ENCODE measurements at places on chromosomes 13 and 19. TPM values are rescaled to one million over a fixed set of nuclear protein-coding genes. Genes with fewer than 3 reads are reported as not detected.

Gene MAMSTR
- total RNA-seq, result 1.9 TPM

Gene CRLF1
- 4.4 TPM for total RNA-seq

Gene BRME1
- 7.7 TPM for total RNA-seq

Gene ZNF541
- not detected for total RNA-seq

Gene SLC17A7
- total RNA-seq, result 0.18 TPM

GRCh38 chr19:45826934-45827333, 11.8 kb upstream of the RSPH6A start:
- DNase-seq, result no peak
- H3K27me3 ChIP-seq, result no peaks in the 10 kb centered on the region
- H3K27ac ChIP-seq, result no peak overlapping the region
- no peaks in the 10 kb centered on the region for H3K4me1 ChIP-seq
- peaks cover 86% of the 10 kb centered on the region for H3K36me3 ChIP-seq

GRCh38 chr19:33329736-33330135, 27.4 kb upstream of the CEBPA start:
- H3K36me3 ChIP-seq, result no peaks in the 10 kb centered on the region
- H3K27me3 ChIP-seq, result no peaks in the 10 kb centered on the region

DNA sequence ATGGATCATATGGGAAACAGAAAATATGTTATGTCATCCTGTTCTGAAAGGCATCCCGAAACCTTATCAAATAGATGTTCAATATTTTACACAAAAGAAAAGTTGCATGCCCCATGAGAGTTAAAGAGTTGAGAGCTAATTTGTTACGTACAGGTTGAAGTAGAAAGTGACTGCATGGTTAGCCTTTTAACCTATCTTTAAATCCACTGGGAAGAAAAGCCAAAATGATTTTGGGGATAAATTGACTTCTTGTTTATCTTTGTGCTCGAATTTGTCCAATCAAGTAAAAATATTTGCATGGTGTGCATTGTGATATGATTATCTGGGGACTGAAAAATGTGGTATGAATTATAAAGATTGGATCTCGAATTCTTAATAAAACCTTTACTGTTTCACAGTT, 230.1 kb downstream of the POSTN start:
- no peak overlapping the region for H3K4me3 ChIP-seq
- no peaks in the 10 kb centered on the region for H3K27me3 ChIP-seq
- no peak for DNase-seq

GRCh38 chr19:13597640-13598039, 91.4 kb upstream of the CACNA1A start:
- H3K27ac ChIP-seq, result no peak overlapping the region
- H3K4me3 ChIP-seq, result no peak overlapping the region
- H3K36me3 ChIP-seq, result no peaks in the 10 kb centered on the region
- H3K27me3 ChIP-seq, result no peaks in the 10 kb centered on the region

DNA sequence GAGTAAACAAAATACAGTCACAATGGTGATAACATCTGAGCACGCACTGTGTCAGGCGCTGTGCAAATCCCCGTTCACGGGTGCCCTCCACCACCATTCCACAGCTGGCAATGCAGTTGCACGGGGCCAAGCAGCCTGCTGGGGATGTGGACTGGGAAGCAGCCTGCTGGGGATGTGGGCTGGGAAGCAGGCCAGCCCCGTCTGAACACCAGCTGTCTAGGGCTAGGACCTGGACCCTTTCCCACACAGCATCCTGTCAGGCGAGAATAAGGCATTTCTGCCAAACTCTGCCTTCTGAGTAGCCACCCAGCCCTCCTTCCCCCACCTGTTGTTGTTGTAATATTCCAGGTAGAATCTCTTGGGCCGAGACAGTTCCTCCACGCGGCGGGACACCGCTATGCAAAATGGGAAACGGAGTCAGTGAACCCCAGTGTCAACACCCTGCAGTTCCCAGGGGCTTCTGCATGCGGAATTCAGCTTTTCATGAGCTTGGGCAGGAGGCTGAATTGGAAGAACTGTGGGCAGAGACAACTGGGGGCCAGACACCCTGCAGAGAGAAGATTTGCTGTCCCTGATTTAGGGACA, 27.8 kb upstream of the MIER2 start:
- H3K4me3 ChIP-seq, result no peak overlapping the region
- H3K4me1 ChIP-seq, result no peaks in the 10 kb centered on the region
- H3K27me3 ChIP-seq, result no peaks in the 10 kb centered on the region
- H3K36me3 ChIP-seq, result no peaks in the 10 kb centered on the region

- H3K27ac ChIP-seq, result peak overlapping the region; percentile 8
- H3K4me3 ChIP-seq, result no peak overlapping the region
- no peaks in the 10 kb centered on the region for H3K27me3 ChIP-seq
- H3K4me1 ChIP-seq, result no peaks in the 10 kb centered on the region
- H3K36me3 ChIP-seq, result no peaks in the 10 kb centered on the region
Observed at GRCh38 chr13:94825507-94825906, 113.2 kb upstream of the SOX21 start.

DNA sequence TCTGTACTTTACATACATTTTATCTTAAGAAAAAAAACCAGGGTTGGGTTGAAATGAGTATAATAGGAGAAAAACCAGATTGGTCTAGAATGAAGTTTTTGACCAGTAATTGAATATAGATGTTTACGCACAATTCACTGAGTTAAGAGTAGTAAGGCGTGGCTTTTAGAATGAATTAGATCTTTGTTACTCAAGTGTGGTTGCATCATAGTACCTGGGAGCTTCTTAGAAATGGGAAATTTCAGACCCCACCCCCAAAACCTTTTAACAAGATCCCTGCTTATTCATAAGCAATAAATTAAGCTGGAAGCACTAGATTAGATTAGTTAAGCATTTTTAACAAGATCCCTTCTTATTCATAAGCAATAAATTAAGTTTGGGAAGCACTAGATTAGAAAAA, 28.7 kb upstream of the LMO7 start:
- no peak for DNase-seq
- no peaks in the 10 kb centered on the region for H3K4me1 ChIP-seq
- H3K4me3 ChIP-seq, result no peak overlapping the region
- H3K27ac ChIP-seq, result no peak overlapping the region
- H3K27me3 ChIP-seq, result no peaks in the 10 kb centered on the region

- H3K4me3 ChIP-seq, result no peak overlapping the region
- DNase-seq, result peak; percentile 14
- no peak overlapping the region for H3K27ac ChIP-seq
- peaks cover 15% of the 10 kb centered on the region for H3K36me3 ChIP-seq
- H3K4me1 ChIP-seq, result no peaks in the 10 kb centered on the region
Observed at GRCh38 chr19:58585442-58586132, 12.5 kb upstream of the MZF1 start.

- H3K27me3 ChIP-seq, result no peaks in the 10 kb centered on the region
- H3K36me3 ChIP-seq, result no peaks in the 10 kb centered on the region
- DNase-seq, result no peak
- H3K4me1 ChIP-seq, result peaks cover 4% of the 10 kb centered on the region
- H3K4me3 ChIP-seq, result no peak overlapping the region
- no peak overlapping the region for H3K27ac ChIP-seq
Observed at GRCh38 chr19:18644196-18645034, 7.6 kb downstream of the KLHL26 start.

- H3K36me3 ChIP-seq, result no peaks in the 10 kb centered on the region
- DNase-seq, result peak; percentile 85
- peaks cover 4% of the 10 kb centered on the region for H3K4me1 ChIP-seq
- no peak overlapping the region for H3K27ac ChIP-seq
Observed at GRCh38 chr13:107866032-107866940, 349.1 kb downstream of the LIG4 start.

GRCh38 chr19:18253716-18254115, 20.5 kb downstream of the IQCN start:
- no peak overlapping the region for H3K4me3 ChIP-seq
- DNase-seq, result no peak
- no peak overlapping the region for H3K27ac ChIP-seq
- no peaks in the 10 kb centered on the region for H3K36me3 ChIP-seq
- no peaks in the 10 kb centered on the region for H3K4me1 ChIP-seq

DNA sequence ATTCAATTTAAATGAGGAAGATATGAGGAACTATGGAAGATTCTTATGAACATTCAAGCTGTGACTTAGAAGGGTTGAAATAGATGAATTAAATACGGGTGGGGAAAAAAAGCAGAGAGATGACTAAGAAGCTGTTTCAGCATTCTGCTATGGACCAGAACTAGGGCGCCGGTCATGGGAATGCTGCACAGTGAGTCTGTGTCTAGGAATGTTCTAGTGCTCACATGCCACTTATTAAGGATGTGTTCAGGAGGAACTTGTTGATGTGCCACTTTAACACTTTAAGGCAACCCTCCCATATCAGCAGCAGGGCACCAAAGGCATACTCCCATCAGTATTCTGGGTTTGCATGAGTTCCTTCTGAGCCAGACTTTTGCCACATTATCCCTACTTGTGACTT, 152.1 kb downstream of the POSTN start:
- H3K27ac ChIP-seq, result no peak overlapping the region
- no peaks in the 10 kb centered on the region for H3K4me1 ChIP-seq
- DNase-seq, result no peak

GRCh38 chr13:21232196-21232595, 55.7 kb downstream of the MRPL57 start:
- no peak for DNase-seq
- no peaks in the 10 kb centered on the region for H3K27me3 ChIP-seq
- H3K36me3 ChIP-seq, result no peaks in the 10 kb centered on the region
- H3K4me1 ChIP-seq, result no peaks in the 10 kb centered on the region
- H3K4me3 ChIP-seq, result no peak overlapping the region

GRCh38 chr13:46675016-46675415, 121.9 kb downstream of the ESD start:
- H3K4me3 ChIP-seq, result no peak overlapping the region
- no peak for DNase-seq
- H3K27ac ChIP-seq, result no peak overlapping the region
- peaks cover 11% of the 10 kb centered on the region for H3K27me3 ChIP-seq
- H3K36me3 ChIP-seq, result no peaks in the 10 kb centered on the region
- no peaks in the 10 kb centered on the region for H3K4me1 ChIP-seq

- no peak overlapping the region for H3K4me3 ChIP-seq
- no peaks in the 10 kb centered on the region for H3K4me1 ChIP-seq
- no peak for DNase-seq
- no peak overlapping the region for H3K27ac ChIP-seq
Observed at GRCh38 chr19:45473682-45474605, 6.1 kb downstream of the FOSB start.

- no peak overlapping the region for H3K27ac ChIP-seq
- H3K4me1 ChIP-seq, result no peaks in the 10 kb centered on the region
- no peaks in the 10 kb centered on the region for H3K36me3 ChIP-seq
Observed at GRCh38 chr19:843180-843835, 2.5 kb downstream of the PRTN3 start.

DNA sequence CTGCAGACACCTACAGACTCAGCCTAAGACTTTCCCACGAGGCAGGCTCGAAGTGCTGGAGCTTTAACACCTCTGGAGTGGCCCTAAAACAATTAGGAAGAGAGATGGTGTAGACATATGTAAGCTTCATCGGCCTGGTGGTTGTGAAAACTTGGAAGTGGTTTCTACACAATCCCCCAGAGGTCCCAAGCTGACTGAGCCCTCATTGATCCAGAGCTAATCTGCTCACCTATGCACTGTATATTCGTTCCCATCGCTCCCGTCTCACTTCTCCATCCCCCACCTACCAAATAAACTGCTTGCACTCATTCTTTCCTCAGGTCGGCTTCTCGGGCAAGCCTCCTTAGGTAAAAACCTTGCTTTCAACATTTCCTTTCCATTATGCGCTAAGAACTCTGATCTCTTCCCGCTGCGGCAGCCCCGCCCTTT, 767 bp upstream of the ZNF793 start:
- peak overlapping the region; percentile 95 for H3K27ac ChIP-seq
- peak overlapping the region; percentile 98 for H3K4me3 ChIP-seq
- H3K4me1 ChIP-seq, result peaks cover 14% of the 10 kb centered on the region
- peaks cover 17% of the 10 kb centered on the region for H3K36me3 ChIP-seq

- no peaks in the 10 kb centered on the region for H3K4me1 ChIP-seq
- peak; percentile 93 for DNase-seq
- no peak overlapping the region for H3K4me3 ChIP-seq
- no peaks in the 10 kb centered on the region for H3K36me3 ChIP-seq
Observed at GRCh38 chr19:50357178-50358100, 8.0 kb downstream of the NAPSA start.

DNA sequence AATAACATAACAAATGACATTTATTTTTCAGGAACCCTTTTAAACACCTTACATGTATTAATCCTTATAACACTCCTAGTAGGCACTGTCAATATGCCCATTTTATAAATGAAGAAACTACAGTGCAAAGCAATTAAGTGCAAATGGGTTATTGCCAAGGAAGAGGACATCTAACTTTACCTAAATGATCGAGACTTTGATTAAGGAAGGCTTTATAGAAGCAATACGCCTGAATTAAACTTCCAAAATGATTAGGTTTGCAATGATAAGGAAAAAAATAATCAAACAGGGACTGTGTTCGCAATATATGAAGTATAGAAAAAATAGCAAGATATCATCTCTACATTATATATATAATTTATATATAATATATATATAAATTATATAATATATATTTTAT, 613.7 kb upstream of the GPC6 start:
- no peak overlapping the region for H3K27ac ChIP-seq
- no peaks in the 10 kb centered on the region for H3K27me3 ChIP-seq
- H3K4me3 ChIP-seq, result no peak overlapping the region
- DNase-seq, result no peak
- H3K36me3 ChIP-seq, result no peaks in the 10 kb centered on the region
- H3K4me1 ChIP-seq, result no peaks in the 10 kb centered on the region

DNA sequence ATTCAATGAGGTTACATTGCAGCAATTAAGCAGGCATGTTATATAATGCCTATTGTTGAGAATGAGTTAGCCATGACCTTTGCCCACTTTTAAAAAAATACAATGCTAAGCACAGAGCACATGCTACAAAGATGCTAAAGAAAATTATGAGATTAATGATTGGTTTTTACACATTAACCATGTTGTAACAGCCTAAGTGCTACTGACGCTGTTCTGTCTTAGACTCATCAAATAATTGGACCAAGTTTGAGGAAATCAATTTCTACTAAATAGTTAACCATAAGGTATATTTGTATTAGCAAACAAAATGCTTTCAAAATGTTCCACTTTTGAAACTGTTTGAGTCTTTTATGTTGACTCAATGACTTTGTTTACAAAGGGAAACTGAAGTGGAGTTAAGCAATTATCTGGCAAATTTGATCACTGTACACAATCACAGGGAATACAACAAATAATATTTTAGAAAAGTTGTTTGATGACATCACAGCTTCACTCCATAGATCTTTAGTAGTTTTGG, 14.3 kb downstream of the MIR17HG start:
- no peak overlapping the region for H3K27ac ChIP-seq
- H3K4me1 ChIP-seq, result no peaks in the 10 kb centered on the region
- H3K36me3 ChIP-seq, result peaks cover 23% of the 10 kb centered on the region
- DNase-seq, result no peak
- H3K4me3 ChIP-seq, result no peak overlapping the region

- peaks cover 51% of the 10 kb centered on the region for H3K36me3 ChIP-seq
- no peak overlapping the region for H3K27ac ChIP-seq
- DNase-seq, result no peak
Observed at GRCh38 chr19:44878120-44878865, 12.8 kb upstream of the TOMM40 start.

DNA sequence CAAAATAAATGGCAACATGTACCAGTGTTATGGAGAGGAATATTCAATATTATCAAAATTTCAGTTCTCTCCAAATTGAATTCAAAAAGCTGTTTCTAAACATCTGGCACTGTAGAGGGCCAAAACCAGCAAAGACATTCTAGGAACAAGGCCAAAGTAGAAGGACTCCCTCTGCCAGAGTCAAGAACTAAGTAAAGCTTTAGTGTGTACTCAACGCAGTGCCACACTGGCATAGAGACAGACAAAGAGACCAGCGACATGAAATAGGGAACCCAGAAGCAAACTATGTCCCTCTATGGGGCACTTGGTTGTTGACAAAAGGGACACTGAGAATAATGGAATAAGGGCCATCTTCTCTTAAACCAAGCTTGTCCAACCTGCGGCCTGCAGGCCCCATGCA, 15.6 kb downstream of the SCGB2B2 start:
- no peak overlapping the region for H3K27ac ChIP-seq
- H3K4me1 ChIP-seq, result no peaks in the 10 kb centered on the region
- H3K4me3 ChIP-seq, result no peak overlapping the region
- no peaks in the 10 kb centered on the region for H3K36me3 ChIP-seq
- H3K27me3 ChIP-seq, result no peaks in the 10 kb centered on the region

Data from endodermal cell (in vitro differentiated cells).